ENCODE measurements at places on chromosomes 2 and 18.

- DNase-seq = no peak
These were observed 10.8 kb downstream of the SPR start for GRCh38 chr2:72897785-72898584.

GRCh38 chr18:58525517-58525916 is 103.4 kb downstream of the ALPK2 start:
- no peak for DNase-seq

DNA sequence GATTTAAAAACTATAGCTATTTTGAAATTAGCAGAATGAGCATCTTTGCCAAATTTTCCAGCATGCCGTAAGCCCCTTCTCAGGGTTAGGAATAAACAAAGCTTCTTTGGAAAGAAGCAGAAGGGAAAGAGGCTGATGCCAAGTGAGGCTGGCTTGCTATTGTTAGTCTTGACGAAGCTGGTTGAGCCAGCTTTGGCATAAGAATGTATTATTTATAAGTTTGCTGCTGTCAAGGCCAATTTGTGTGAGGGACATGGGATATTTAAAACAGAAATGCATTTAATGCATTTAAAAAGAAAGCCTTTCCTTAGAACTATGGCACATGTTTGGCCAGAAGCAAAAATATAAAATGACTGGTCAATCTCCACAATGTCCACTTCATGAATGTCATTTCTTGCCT is 52.5 kb upstream of the TTN start:
- DNase-seq = no peak

DNA sequence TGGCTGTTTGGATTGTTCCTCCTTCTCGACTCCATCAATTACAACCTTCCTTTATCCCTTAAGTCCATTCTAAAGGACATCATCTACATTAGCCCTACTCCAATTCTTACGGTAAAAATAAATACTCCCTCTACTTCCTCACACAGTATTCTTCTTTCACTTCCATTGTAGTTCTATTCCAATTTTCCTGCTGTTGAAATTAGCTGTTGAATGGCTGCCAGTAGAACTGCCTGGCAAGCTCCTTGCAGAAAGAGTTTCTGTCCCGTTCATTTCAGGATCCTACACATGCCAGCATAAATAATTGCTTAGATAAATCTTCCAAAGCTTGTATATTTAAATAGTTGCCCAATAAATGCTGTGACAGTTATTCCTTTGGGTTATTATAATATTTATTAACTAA is 459.3 kb upstream of the TRIB2 start:
- DNase-seq = no peak

- no peak for DNase-seq
These were observed 88.5 kb upstream of the COL5A2 start for GRCh38 chr2:189267925-189268579.

- no peak for DNase-seq
These were observed 38.4 kb downstream of the LYPD6B start for GRCh38 chr2:149076863-149077412.

- DNase-seq = no peak
These were observed 7.8 kb upstream of the DDX1 start for GRCh38 chr2:15583826-15584225.

GRCh38 chr2:31136000-31136399 is 2.2 kb downstream of the GALNT14 start:
- DNase-seq = no peak

Data from C1 segment of cervical spinal cord (tissue), 14 donors.